ENCODE measurements at places on chromosomes 6 and 20.
A peak's percentile ranks its signal among the peaks of the same experiment; 100 is the strongest.

GRCh38 chr6:120826253-120826652, 508.0 kb downstream of the TBC1D32 start:
- no peak overlapping the region for H3K27ac ChIP-seq
- no peak for DNase-seq
- no peak overlapping the region for H3K4me3 ChIP-seq
- no peaks in the 10 kb centered on the region for H3K27me3 ChIP-seq
- no peaks in the 10 kb centered on the region for H3K4me1 ChIP-seq

- no peak for DNase-seq
- H3K36me3 ChIP-seq, result no peaks in the 10 kb centered on the region
- no peaks in the 10 kb centered on the region for H3K27me3 ChIP-seq
- no peak overlapping the region for H3K4me3 ChIP-seq
- H3K27ac ChIP-seq, result peak overlapping the region; percentile 89
Observed at GRCh38 chr6:3804964-3805363, 44.2 kb upstream of the FAM50B start.

- peaks cover 4% of the 10 kb centered on the region for H3K4me1 ChIP-seq
- no peaks in the 10 kb centered on the region for H3K36me3 ChIP-seq
- H3K27ac ChIP-seq, result peak overlapping the region; percentile 55
- no peaks in the 10 kb centered on the region for H3K27me3 ChIP-seq
Observed at GRCh38 chr20:57628047-57628961, 8.1 kb upstream of the ZBP1 start.

DNA sequence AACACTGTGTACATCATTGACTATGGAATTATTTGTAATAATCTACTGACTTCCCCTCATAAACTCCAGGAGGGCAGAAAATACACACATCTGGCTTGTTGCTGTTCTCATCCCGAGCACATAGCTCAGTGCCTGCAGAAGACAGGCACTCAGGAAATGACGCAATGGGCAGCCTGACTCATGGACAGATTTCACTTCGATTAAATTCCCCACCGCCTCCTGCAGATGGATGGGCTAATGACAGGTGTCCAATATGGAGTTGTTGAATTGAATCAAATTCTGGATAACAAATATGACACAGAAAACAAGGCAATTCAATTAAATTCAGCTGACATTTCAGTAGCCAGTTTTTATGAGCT, 9.1 kb downstream of the ANKRD60 start:
- H3K27me3 ChIP-seq, result no peaks in the 10 kb centered on the region
- no peak overlapping the region for H3K27ac ChIP-seq

DNA sequence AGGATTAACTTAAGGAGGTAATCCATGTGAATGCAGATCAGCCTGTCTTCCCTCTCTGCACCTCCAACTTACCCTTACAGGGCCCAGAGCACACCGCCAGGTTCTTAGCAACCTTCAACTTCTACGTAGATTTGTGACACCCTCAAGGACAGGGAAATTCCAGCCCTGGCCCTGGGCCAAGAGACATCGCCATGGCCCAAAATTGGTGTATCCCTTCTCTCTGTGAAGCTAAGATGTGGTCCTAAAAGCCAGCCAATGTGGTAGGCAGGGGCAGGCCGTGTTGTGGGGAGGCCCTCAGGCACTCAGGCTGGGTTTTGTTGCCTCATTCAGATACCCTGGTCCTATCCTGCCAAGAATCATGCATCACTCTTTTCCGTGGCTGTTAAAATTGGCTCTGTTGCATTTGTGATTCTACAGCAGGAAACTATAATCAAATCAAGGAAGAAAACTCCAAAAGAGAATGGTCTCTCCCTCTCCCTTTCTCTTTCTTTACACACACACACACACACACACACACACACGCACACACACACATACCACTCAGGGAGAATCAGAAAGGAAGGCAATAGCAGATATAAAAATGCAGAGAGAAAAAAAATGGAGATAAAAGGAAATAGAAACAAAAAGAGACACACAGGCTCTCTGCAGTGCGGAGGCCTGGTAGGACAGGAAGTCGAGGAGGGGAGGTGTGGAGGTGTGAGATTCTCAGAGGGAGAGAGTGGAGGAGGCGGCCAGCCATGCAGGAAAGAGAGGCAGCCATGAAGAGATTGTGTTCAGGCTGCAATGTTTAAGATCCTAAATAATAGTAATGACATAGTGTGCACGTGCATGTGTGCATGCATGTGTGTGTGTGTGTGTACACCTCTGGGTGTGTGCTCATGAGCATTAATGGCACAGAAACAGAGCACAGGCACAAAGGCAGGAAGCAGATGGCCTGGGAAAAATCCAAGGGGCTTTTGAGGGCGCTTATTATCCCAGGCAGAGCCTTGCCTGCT, 201.8 kb upstream of the LRFN2 start:
- no peak overlapping the region for H3K4me3 ChIP-seq
- no peak for DNase-seq
- H3K36me3 ChIP-seq, result no peaks in the 10 kb centered on the region
- no peaks in the 10 kb centered on the region for H3K27me3 ChIP-seq

GRCh38 chr6:72406517-72406916, 215.3 kb upstream of the KCNQ5 start:
- DNase-seq, result no peak
- no peaks in the 10 kb centered on the region for H3K4me1 ChIP-seq
- H3K27ac ChIP-seq, result no peak overlapping the region
- H3K36me3 ChIP-seq, result no peaks in the 10 kb centered on the region
- H3K27me3 ChIP-seq, result no peaks in the 10 kb centered on the region

GRCh38 chr20:13611611-13612125, 27.1 kb downstream of the TASP1 start:
- no peak for DNase-seq
- no peaks in the 10 kb centered on the region for H3K36me3 ChIP-seq
- no peak overlapping the region for H3K4me3 ChIP-seq
- H3K4me1 ChIP-seq, result peaks cover 51% of the 10 kb centered on the region
- H3K27me3 ChIP-seq, result no peaks in the 10 kb centered on the region
- no peak overlapping the region for H3K27ac ChIP-seq

GRCh38 chr6:159094444-159095252, 49.9 kb upstream of the TAGAP start:
- no peaks in the 10 kb centered on the region for H3K36me3 ChIP-seq
- no peaks in the 10 kb centered on the region for H3K27me3 ChIP-seq
- H3K27ac ChIP-seq, result no peak overlapping the region

DNA sequence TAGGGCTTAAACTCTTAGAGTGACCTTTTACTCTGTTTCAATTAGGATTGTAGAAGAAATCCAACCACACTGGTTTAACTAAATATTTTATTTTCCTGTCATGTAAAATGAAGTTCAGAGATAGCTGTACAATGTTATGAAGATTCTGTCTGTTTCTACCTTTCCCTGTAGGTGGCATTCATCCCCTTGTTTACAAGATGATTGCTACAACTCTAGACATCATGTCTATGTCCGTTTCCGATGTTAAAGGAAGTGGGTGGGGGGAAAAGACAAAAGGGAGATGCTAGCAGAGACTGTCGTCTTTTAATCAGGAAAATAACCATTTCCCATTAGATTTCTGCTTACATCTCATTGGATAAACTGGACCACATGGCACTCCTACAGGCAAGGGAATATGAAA, 30.9 kb upstream of the RIMS1 start:
- no peak overlapping the region for H3K27ac ChIP-seq
- no peak overlapping the region for H3K4me3 ChIP-seq
- no peak for DNase-seq
- no peaks in the 10 kb centered on the region for H3K36me3 ChIP-seq

GRCh38 chr6:44569931-44570385, 182.5 kb downstream of the CDC5L start:
- peak overlapping the region; percentile 25 for H3K27ac ChIP-seq
- peak overlapping the region; percentile 29 for H3K4me3 ChIP-seq
- peaks cover 17% of the 10 kb centered on the region for H3K4me1 ChIP-seq
- H3K36me3 ChIP-seq, result no peaks in the 10 kb centered on the region
- no peaks in the 10 kb centered on the region for H3K27me3 ChIP-seq

GRCh38 chr6:90383196-90383822, 86.7 kb upstream of the BACH2 start:
- DNase-seq, result no peak
- no peaks in the 10 kb centered on the region for H3K27me3 ChIP-seq
- H3K27ac ChIP-seq, result no peak overlapping the region
- peaks cover 12% of the 10 kb centered on the region for H3K4me1 ChIP-seq
- H3K4me3 ChIP-seq, result no peak overlapping the region

DNA sequence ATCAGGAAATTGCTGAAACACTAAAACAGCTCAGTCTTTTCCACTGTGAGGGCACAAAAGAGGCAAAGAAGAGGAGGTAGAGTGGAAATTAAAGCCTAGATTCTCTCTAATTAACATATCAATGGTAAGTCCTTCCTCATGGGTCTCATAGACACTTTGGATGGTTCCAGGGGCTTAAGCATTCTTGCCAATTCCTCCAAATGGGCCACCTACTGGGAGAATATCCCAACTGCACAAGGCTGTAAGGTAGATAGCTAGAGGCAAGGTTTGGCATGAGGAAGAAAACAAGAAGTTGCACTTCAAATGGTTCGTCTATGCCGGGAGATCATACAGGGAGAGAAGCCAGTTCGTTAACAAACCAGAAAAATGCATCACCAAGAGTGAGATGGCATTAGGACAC, 107.6 kb upstream of the KHDRBS2 start:
- H3K4me1 ChIP-seq, result no peaks in the 10 kb centered on the region
- no peaks in the 10 kb centered on the region for H3K27me3 ChIP-seq
- no peaks in the 10 kb centered on the region for H3K36me3 ChIP-seq
- no peak for DNase-seq
- no peak overlapping the region for H3K4me3 ChIP-seq

GRCh38 chr20:17902531-17903083, 66.0 kb downstream of the SNX5 start:
- H3K27me3 ChIP-seq, result no peaks in the 10 kb centered on the region
- no peak overlapping the region for H3K4me3 ChIP-seq
- H3K36me3 ChIP-seq, result no peaks in the 10 kb centered on the region

- DNase-seq, result no peak
- H3K36me3 ChIP-seq, result peaks cover 26% of the 10 kb centered on the region
- H3K27ac ChIP-seq, result no peak overlapping the region
- H3K4me1 ChIP-seq, result no peaks in the 10 kb centered on the region
- no peak overlapping the region for H3K4me3 ChIP-seq
Observed at GRCh38 chr20:47246061-47246777, 110.3 kb downstream of the ZMYND8 start.

DNA sequence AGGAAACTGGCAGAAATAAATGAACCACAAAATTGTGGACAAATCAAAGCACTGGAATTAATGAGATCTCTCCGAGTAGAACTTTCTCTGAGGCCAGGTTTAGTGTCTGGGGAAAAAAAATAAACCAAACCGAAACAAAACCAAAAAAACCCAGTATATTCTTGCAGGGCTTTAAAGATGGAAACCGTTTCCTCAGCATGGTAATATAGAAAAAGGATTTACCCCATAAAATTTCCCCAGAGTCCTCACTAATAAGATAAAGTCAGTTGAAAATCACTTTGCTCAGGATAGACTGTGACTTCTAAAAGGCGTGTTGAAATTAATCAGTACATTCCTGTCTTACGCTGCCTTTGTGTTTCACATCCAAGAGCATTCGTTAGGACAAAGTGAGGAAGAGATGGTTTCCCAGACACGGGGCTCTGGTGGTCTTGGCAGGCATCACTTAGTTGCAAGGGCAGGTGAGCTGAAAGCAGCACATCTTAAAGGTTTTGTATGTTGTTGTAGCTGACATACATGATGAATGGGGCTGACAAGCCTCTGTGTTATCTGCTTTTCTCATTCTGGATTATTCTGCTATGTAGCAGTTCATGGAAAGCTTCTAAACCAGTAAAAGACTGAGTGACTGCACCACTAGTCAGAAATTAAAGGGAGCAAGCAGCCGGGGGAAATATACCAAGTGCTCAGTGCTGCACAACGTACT, 85.2 kb upstream of the PRL start:
- no peak overlapping the region for H3K27ac ChIP-seq
- no peak overlapping the region for H3K4me3 ChIP-seq
- no peaks in the 10 kb centered on the region for H3K27me3 ChIP-seq
- H3K4me1 ChIP-seq, result no peaks in the 10 kb centered on the region
- no peak for DNase-seq

GRCh38 chr20:25226433-25227316, 21.2 kb upstream of the PYGB start:
- H3K36me3 ChIP-seq, result no peaks in the 10 kb centered on the region
- H3K27ac ChIP-seq, result peak overlapping the region; percentile 96
- no peaks in the 10 kb centered on the region for H3K27me3 ChIP-seq
- peaks cover 19% of the 10 kb centered on the region for H3K4me1 ChIP-seq

DNA sequence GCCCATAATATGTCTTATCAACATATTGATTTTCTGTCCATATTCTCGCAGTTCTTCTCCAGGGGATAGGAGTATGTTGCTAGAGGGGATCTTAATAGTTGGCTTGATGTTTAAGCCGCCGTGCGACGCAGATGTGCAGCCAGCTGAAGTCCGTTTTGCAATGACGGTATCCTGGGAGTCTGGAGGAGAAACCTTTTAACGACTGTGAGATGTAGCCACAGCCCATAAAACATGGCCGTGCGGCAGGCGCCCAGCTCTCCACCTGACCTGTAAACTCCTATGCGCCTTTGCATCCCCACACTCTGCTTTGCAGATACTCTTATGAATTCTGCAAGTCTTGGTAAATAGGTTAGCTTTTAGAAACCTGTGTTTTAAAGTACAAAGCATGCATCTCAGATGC, 36.9 kb downstream of the BMP6 start:
- no peak overlapping the region for H3K27ac ChIP-seq
- H3K4me3 ChIP-seq, result no peak overlapping the region
- H3K4me1 ChIP-seq, result no peaks in the 10 kb centered on the region
- H3K27me3 ChIP-seq, result no peaks in the 10 kb centered on the region
- H3K36me3 ChIP-seq, result no peaks in the 10 kb centered on the region

DNA sequence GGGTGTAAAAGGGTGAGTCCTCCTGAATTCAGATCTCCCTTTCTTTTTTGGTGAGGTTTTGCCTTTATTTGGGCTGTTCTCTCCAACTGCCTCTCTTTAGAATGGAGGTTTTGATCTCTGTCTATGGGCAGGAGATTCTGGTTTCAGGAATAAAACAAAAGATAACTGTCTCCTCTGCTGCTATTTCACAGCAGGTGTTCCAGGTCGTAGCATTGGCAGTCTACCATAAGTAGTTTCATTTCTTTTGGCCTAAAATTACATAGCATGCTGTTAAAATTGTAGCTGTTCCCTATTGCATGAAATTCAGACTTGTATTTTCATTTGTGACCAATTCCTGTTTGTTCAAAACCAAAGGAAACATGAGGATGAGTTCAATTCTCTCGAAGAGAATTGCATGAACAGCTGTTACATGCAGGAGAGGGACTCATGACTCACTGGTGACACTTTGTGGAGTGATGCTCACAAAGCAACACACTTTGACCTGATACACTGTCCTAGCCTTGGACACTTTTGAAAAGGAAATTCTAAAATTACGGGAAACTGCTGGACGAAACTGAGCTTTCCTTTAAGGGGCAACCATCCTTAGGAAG, 76.8 kb upstream of the SIRPG start:
- H3K4me3 ChIP-seq, result no peak overlapping the region
- no peaks in the 10 kb centered on the region for H3K4me1 ChIP-seq
- no peak for DNase-seq
- no peak overlapping the region for H3K27ac ChIP-seq
- no peaks in the 10 kb centered on the region for H3K36me3 ChIP-seq
